ENCODE measurements at places on chromosomes 16 and 17.

- peak; percentile 63 for DNase-seq
These were observed at the start of gene ITGAL for GRCh38 chr16:30472328-30472942. Gene ITGAL, plus strand, starts transcription at chr16:30472742. Its CDS starts 96 bp downstream, at chr16:30472838.

- no peak for DNase-seq
These were observed 177.8 kb downstream of the CCDC182 start for GRCh38 chr17:57567251-57567650.

GRCh38 chr17:39360537-39360936 is 40.9 kb downstream of the FBXL20 start:
- no peak for DNase-seq

GRCh38 chr16:86823125-86823524 is 244.8 kb downstream of the FOXL1 start:
- DNase-seq = no peak

DNA sequence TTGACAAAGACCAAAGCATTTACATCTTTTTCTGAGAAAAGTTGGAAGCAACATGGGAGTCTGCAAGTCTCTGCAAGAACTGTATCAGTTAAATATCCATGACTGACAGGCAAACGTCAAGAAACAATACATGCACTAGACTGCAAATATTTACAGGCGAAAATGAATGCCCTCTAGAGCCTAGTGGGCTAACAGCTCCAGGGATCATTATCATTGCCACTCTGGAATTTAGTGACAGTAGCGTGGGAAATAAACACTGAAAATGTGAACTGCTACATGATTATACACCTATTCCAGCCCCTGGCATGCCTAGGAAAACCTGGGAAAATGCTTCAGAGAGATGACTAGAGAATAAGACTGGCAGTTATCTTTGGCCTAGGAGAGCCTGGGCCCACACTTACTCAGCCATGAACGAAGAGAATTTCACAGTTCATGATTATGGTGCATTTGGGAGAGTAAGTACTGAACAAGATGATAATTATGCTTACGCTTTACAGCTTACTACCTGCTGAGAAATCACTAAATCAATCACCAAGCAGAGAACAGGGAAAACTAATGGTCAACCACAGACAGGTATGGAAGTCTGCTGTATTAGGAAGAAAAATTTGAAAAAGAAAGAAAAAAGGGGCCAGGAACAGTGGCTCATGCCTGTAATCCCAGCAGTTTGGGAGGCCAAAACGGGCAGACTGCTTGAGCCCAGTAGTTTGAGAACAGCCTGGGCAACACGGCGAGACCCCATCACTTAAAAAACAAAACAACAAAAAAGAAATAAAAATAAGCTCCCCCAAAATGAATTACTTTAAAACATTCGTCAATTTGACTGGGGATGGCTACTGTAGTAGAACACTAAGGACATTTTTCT is 66.6 kb upstream of the CLEC18B start:
- no peak for DNase-seq

DNA sequence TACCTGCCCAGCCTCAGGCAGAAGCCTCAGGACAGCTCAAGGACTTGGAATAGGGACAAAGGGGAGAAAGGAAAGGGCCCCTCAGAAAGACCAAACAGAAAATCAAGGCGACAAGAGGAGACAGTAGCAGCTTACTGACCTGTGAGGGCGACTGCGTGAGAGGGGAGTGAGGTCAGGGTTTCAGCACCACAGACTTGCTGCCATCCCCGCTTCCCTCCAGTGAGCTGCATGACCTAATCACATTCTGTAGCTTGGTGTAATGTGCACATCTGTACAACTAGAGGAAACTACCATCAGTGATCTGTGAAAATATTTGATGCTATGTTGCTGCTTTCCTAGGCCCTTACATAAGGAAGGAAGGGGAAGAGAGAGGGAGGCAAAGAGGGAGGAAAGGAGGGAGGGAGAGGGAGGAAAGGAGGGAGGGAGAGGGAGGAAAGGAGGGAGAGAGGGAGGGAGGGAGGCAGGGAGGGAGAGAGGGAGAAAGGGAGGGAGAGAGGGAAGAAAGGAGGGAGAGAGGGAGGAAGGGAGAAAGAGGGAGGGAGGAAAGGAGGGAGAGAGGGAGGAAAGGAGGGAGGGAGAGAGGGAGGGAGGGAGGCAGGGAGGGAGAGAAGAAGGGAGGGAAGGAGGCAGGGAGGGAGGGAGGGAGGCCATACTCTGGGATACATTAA is 404.9 kb upstream of the CDH5 start:
- DNase-seq = no peak

GRCh38 chr17:81591971-81592370 is 39.8 kb upstream of the FAAP100 start:
- DNase-seq = no peak

DNA sequence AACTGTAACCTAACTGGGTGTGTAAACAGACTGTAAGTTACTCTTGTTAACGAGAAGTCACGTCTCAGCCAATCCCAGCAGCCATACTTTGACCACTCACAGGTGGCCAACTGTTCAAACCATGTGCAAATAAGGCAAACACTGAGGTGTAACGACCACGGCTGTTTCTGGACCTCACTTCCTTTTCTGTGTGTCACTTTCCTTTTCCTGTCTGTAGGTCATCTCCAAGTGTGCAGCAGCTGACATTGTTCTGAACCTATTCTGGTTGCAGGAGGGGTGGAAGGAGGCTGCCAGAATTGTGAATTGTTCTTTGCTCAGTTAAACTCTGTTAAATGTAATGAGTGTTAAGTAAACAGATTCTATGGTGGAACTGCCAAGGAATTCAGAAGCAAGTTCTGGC is 627.4 kb downstream of the KCNJ2 start:
- no peak for DNase-seq

DNA sequence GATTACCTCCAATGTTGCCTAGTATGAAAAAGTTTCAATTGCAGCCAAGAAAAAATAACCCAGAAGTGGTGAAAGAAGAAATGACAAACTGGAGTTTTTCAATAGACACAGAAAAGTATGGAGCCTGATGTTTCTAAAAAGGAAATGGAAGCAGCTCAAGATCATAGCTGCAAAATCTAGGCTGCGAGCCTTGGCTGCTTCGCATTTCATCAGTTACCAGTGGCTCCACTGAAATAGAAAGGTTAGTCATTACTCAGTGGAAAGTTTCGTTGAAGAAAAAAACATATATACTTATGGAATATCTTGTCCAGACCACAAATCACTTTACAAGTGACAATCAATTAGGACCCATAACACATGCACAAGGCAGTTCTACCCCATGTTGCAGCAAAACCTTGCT is 206.8 kb upstream of the SOX9 start:
- no peak for DNase-seq

DNA sequence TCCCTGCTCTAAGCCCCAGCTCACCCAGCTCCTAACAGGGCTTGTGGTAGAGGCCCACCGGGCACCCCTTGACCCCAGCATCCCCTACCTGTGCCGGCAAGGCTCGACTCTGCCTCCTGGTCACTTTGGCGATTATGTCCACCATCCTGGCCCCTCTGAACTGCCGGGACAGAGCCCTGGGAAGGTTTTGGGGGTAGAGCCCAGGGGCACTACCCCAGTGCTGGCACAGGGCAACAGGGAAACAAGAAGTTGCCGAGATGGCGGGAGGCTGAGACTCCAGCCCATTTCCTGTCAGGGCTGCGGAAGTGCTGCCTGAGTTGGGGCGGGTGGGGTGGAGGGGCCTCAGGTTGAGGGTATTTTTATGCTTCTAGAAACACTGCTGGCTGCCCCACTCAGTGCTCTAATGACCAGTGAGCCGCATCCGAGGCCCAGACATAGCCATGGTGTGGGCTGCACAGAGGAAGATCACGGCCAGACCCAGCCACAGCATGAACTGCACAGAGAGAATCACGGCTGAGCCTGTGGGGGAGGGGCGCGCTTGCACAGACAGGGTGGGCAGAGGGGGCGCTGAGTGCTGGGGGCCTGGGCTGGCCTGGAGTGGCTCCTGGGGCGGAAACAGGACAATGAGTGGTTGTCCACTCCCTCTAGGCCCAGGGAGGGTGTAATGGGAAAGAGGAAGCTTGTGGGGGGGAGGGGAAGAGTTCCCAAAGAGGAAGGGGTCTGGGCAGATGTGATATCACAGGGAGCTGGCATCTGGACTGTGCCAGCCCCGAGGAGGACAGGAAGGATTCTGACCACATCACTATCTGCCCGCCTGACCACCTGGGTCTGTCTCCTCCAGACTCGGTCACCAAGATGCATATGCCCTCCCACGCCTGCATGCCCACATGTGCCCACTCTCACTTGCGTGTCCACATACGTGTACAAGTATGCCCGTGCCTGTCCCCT is 22.3 kb downstream of the ARHGAP27 start:
- DNase-seq = no peak

DNA sequence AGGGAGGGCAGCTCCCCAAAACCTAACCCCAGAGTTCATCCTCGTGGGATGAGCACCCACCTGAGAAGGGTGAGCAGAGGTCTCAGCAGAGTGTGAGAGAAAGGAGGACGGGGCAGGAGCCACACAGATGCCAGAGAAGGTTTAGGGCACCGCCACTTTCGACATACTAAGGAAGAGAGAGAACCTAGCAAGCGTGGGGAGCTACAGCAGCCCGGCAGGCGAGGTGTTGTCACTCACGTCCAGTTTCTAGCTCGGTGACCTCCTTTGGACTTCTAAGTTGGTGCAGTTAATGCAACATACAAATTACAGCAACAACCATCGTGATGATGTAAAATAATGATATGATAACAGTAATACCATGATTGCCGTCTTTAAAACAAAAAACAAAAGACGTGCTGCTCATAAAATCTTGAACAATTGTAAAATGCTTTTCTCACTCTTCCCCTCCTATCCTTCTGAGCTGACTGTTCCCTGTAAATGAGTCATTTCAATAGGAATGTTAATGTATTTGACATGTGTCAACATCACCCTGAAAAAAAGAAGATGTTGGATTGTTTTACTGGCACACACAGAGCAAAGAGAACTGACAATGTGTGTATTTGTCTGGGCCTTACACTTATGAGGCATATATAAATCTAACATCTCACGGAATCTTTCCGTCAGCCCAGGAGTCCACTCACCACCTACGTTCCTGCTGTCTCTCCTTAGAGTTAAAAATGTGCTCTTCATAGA is 158.2 kb upstream of the MAF start:
- DNase-seq = no peak

GRCh38 chr17:5481451-5481850 is 4.5 kb downstream of the DERL2 start:
- DNase-seq = no peak

GRCh38 chr16:84040823-84041820 is 1.5 kb downstream of the SLC38A8 start:
- DNase-seq = no peak

DNA sequence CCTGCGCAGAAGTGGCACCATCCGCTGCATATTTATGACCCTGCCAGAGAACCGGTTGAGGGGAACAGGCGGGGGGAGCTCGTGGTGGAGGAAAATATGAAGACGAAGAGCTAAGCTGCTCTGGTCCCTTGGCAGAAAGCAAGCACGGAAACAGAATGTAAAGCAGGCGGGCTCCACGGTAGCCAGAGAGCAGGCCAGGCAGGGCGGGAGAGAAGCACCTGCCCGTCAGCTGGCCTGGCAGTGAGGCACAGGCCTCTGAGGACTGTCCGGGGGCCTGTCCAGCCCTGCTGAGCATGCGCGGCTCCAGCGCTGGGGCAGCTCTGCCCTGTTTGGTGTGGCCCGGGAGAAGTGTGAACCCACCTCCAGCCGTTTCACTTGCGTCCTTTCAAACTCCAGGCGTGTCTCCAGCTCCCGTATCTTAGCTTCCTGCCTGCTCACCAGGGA is 46.7 kb downstream of the PIPOX start:
- no peak for DNase-seq

DNA sequence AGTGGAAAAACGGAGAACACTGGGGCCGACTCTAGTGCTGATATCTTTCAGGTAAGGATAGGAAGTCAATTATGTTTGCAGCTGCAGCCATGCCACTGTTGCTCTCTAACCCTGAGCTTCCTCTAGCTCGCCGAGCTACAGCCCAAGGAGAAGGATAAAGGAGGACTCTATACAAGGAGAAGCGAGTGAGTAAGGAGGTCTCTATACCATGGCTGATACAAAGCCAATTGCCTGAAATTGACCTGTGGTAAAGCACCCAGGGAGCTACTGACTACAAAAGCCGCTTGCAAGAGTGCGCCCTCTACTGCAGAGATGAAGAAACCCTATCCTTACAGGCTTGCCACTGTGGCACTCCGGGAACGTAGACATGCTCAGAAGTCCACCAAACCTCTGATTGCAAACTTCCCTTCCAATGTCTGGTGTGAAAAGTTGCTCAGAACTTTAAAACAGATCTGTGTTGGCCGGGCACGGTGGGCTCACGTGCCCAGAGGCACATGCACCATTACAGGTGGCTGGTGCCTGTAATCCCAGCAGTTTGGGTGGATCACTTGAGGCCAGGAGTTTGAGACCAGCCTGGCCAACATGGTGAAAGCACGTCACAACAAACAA is 10.8 kb upstream of the SLC46A1 start:
- no peak for DNase-seq

DNA sequence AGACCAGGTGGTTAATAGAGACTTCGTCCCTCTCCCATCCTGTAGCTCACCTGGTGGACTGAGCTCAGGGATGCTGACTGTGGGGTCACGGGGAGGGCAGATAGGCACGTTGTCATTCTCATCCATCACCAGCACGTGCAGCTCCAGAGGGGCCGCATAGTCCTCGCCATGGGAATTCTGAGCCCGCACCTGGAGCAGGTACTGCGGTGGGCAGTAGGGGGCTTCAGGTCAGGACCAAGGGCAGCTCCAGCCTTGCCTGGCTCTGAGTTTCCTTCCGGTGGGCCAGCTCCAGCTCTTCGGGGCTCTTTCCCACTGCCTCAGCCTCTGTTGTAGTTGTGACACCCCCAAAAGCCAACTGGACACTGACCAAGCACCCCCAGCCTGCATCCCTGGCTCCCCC is 5.6 kb downstream of the CDH16 start:
- no peak for DNase-seq

GRCh38 chr16:739560-740458 is 988 bp downstream of the CIAO3 start:
- DNase-seq = no peak

GRCh38 chr17:81057079-81057730 is 22.3 kb downstream of the BAIAP2 start:
- DNase-seq = no peak

- DNase-seq = no peak
These were observed 10.7 kb downstream of the UTP4 start for GRCh38 chr16:69143116-69143515.

DNA sequence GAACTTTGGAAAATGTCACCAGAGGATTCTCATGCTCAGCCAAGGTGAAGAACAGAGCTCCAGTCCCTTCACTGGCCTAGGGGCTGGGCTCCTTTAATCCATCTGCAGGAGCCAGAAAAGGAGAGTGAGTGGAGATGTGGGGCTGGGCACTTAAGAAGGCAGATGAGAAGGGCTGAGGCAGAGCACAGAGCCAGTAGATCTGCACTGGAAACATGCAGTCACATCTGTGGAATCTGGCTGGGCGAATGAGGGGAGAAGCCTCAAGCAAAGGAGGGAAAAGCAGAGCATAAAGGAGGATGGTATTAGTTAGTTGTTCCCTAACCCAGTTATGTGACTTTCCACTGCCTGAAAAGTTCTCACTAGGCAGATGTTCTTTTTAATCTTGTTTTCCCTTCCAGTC is 50.4 kb upstream of the BCAR1 start:
- no peak for DNase-seq

All from stimulated activated CD8-positive, alpha-beta memory T cell treated with anti-CD3 and anti-CD28 coated beads, Interleukin-7, amount 100 ng/mL, for 24 hours (primary cell).